ENCODE measurements at places on chromosomes 6 and 20. TPM values are rescaled to one million over a fixed set of nuclear protein-coding genes. Genes with fewer than 3 reads are reported as not detected.

DNA sequence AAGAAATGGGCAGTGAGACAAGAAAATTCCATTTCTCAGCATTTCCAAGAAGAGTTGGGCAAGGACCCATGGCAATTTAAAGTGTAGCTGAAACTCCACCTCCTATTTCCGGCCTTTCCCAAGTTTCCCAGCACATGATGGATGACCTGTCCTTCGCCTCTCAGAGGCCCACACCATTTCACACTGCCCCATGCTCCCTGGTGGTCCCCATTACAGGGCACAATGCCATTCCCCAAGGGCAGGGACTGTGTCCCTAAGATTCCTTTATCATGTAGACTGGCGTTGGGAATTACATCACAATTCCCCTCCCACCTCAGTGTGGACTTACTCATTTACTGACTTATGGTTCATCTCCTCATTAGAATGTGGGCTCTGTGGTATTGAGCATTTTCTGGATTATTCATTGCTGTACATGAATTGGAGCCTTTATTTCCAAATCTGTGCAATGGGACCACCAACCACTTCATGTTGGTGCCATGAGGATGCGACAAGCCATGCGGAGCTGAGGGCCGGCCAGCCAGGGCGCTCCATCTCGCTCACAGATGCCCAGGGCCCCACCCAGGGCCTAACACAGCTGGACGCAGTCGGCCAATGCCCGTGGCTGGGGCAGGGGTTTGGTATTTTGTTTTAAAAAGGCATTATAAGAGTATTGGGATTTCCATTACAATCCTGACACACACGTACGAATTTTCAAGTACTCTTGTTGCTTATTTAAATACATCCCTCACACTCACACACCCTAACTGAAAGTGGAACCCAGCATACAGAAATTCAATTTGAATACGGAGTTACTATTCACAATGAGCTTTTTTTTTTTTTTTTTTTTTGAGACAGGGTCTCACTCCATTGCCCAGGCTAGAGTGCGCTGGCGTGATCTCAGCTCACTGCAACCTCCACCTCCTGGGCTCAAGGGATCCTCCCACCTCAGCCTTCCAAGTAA is 5.4 kb downstream of the ACSS1 start:
- no peak for DNase-seq

DNA sequence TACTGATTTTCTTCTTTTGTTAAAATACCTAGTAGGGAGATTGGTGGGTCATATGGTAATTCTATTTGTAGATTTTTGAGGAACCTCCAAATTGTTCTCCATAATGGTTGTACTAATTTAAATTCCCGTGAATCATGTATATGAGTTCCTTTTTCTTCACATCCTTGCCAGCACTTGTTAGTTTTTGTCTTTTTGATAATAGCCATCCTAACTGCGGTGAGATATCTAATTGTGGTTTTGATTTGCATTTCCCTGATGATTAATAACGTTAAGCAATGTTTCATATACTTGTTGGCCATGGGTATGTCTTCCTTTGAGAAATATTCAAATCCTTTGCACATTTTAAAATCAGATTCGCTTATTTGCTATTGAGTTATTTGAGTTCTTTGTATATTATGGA is 110.9 kb downstream of the JAG1 start:
- DNase-seq, result no peak

DNA sequence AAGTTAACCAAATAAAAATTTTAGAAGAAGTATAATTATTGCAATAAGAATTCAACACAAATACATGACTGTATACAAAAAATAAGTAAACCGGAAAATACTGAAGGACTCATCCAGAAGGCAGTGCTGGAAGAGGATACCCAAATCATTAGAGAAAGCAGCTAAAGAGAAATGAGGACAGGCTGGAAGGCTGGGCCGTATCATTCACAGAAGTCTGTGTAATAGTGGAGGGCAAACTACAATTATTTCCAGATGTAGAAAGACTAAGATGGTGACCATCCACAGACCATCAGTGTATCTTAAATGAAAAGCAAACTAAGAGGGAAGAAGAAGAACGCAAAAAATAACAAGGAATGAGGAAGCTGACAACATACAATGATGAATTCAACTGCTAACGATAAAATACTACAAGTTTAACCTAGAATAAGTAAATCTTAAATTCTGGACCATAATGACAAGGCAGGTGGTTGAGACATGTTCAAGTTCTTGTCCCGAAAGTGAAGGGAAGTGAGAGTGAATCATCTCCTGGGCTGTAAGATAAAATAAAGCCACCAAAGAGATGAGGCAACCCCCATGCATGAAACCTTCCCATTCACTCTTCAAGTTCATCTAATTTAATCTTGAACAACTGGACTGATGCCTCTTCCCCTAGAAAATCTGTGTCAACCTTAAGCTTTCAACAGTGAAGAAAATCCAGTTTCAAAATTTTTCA is 71.5 kb downstream of the SLC23A2 start:
- DNase-seq, result peak; percentile 58

DNA sequence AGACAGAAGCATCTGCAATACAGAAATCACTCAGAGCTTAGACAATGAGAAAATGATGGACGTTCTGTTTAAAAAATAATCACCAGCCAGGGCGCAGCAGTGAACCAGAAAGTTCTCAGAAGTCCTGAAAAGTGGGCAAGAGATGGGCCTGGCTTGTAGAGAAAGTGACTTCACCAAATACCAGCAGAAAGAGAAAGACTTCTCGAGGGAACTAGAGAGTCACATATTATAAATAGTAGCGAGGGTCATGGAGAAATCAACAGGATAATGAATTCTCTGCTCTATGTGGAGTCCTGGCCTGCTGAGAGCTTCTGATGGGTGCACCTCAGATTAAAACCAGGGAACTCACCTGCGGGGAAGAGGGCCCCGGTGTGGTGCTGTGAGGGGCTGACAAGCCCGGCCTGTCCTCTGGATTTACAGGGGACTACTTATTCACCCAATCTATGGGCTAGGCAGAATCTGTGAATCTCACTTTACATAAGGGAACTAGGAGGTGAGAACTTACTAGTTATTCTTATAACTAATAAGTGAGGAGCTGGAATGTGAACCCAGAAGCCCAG is 5.6 kb upstream of the RAMACL start:
- no peak for DNase-seq

- DNase-seq, result no peak
These were observed 1113.1 kb upstream of the CITED2 start for GRCh38 chr6:140487586-140487985.

DNA sequence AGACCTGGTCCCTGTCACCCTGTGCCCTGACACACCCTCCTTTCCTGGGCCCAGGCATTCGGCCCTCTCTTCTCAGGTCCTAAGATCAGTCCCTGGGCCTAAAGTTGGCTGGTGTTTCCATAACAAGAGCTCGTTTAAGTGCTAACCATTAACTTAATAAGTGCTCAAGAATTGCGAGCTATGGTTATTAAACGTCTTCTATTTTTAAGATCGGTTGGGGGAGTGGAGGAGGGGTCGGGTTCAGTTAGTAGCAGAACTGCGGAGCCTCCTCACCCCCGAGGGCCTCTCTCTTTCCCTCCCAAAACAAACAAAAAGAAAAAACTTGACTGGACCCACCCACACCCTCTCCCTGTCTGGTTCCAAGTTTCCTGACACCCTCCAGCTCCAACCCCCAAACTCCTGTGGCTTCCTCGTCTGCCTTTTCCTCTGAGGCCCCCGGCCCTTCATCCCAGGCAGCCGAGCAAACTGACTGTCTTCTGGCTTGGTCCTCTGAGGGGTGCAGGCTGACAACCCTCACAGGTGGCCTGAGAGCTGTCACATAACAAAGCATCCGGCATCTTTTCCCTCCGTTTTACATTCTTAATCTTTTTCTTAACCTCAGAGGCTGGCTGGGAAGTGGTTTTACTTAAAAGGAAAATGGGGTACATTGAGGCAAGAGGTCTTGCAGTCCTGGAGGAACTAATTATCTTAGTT is 2.0 kb downstream of the STK35 start:
- DNase-seq, result no peak

GRCh38 chr20:22402550-22402949 is 181.8 kb downstream of the FOXA2 start:
- no peak for DNase-seq

DNA sequence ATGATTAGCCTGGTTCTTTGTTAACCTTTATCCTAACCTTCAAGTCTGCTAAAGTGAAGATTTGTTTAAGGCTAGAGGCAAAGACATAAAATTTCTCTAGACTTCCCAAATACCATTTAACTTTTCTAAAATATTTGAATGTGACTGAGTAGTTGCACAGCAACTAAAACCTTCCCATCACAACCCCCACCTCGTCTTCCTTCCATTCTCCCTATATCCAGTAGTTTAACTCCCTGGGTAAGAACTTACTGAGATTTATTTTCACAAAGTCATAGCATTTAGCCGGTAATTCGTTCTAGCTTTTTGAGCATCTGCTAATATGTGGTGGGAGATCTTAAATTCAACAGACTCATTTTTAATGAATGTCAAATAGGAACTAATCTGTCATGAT is 87.9 kb upstream of the AKIRIN2 start:
- DNase-seq, result no peak

DNA sequence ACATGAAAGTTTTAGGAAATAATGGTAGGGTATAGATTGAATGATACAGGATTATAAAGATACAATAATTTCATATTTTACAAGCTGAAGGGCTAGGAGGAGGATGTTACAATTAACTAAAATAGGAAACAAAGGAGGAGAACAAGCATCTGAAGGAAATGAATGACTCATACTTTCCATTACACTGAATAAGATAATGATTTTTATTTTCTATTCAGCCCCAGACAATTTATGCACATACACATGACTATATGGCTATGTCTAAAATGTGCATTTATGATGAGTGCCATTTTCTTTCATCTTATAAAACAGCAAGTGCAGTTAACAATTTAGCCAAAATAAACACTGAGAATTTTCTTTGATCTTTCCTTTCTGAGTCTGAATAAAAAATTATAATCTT is 994.6 kb upstream of the ADGRB3 start:
- DNase-seq, result peak; percentile 26

DNA sequence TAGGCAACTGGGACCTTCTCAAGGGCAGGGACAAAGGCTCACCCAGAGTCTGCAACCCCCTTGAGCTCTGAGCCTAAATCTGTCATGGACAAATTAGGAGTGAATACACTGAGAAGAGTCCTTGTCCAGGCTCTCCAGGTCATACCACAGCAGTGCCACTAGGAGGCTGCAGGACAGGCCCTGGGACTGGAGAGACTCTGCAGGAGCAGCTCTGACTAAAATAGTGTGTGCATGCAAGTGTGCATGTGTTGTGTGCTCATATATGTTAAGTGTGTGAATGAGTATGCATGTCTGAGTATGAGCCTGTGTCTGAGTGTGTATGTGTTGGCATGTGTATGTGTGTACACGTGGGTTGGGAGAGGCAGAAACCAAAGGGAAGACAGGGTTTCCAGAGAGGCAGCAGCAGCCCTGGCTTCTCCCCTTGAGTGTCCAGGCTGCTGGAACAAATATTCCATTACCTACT is 27.1 kb downstream of the MRPL14 start:
- DNase-seq, result no peak

DNA sequence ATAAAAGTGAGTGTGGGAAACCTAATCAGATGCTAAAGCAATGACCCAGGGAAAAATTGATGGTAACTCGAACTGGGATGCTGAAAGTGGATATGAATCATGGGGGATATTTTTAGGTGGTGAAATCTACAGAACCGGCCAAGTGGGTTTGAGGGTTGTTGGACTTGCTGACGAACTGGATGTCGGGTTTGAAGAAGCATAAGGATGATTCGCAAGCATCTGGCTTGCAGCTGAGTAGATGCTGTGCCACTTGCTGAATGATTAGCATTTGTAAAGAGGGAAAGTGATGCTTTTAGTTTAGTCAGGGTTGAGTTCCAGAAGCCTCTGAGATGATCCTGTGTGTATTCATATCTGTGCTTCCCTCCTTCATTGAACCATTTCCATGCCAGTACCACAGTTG is 54.9 kb downstream of the UBR2 start:
- DNase-seq, result no peak

- DNase-seq, result no peak
These were observed 59.2 kb upstream of the THBS2 start for GRCh38 chr6:169312658-169313346.

DNA sequence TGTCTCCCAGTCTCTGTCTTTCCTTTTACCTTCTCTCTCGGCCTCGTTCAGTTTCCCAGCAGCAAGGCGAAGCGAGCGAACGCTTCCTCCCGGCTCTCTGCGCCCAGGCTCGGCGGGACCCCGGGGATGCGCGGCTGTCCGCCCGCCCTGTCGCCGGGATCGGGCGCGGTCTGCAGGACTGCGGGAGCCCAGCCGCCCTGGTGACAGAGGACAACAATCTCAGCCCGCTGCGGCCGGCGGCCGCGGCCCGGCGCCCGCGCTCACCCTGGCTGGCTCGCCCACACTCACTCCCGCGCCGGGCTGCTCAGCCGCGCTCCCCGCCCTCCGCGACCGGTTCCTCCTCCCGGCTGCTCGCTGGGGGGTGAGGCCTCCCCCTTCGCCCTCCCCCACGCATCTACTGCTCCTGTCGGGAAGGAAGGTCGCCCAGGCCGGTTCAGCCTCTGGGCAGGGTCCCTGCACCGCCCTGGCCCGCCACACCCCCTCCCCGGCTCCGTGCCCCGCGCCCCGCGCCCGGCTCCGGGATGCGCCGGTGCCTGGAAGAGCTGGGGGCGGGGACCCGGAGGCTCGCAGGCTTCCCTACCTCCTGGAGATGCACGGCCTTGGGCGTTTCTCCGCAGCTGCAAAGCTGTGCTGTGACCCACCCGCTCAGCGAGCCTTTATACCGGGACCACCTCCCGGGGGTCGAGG is 410 bp downstream of the SYNE1 start:
- DNase-seq, result no peak

DNA sequence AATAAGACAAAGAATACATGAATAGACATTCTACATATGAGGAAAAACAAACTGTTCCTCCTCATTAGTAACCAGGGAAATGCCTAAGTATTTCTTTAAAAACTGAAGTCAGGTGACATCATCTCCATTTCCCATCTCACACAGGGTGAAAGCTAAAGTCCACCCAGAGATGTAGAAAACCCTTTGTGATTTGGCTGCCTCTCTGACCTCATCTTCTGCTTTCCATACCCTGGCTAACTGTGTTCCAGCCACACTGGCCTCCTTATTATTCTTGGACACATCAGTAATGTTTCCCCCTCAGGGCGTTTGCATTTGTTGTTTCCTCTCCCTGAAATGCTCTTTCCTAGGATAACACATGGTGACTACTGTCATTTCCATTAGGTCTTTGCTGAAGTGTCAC is 40.4 kb downstream of the ESF1 start:
- no peak for DNase-seq

GRCh38 chr6:21587961-21588480 is 5.5 kb upstream of the SOX4 start:
- DNase-seq, result no peak

GRCh38 chr20:43765916-43766315 is 39.1 kb upstream of the GTSF1L start:
- no peak for DNase-seq

Gene SIRPD
- not detected for total RNA-seq

Gene CST4
- not detected for total RNA-seq

Gene GTSF1L
- total RNA-seq, result not detected

Gene PHACTR3
- total RNA-seq, result not detected

Gene GRM1
- total RNA-seq, result not detected
